ENCODE measurements at places on chromosomes 12 and 14.
A peak's percentile ranks its signal among the peaks of the same experiment; 100 is the strongest.

DNA sequence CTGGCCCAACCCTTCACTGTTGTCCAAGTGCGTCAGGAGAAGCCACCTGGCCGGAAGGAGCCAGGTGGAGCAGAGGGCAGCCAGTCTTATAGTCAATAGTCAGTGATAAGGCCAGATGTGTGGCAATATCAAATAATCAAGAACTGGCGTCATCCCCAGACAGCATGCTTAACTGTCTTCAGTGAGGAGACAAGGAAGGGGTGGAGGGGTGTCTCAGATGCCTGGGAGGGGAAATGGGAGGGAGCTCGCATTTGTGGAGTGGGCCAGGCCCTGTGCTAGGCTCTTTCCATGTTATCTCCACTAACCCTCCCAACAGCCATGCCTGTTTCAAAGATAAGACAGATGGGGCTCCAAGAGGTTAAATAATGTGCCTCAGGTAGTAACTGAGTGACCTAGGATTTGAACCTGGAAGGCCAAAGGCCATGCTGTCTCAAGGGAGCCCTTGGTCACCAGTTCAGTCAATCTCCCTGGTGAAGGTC lies 48.9 kb upstream of the FOS start:
- DNase-seq, result no peak

DNA sequence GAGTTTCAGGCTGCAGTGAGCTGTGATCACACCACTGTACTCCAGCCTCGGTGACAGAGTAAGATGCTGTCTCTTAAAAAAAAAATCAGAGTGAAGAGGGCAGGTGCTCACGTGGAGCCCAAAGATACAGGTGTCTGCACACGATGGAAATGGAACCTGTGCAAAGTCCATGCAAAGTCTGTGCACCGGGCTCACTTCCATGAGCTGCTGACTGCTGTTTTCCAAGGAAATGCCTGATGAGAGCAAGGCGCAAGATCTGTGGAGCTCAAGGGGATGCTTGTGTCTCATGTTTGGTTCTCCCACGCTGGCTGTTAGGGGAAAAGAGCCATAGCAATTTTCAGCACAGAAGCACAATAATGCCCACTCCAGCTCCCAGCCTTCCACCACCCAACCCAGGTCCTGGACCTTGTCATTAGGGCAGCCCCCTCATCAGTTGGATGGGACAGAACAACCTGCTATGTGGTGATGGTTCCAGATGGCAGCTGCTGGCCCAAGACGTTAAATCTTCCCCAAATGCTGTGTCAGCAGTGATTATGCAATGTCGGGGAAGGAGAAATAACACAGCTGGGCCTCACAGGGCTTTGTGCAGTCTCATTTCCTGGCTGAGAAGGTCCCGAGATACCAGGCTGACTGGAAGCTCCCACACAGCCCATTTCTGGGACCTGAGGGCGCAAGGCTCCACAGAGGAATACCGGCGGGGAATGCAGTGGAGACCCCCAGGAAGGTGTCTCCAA lies 27.9 kb upstream of the DICER1 start:
- DNase-seq, result no peak

GRCh38 chr12:9127936-9128663 lies 12.4 kb upstream of the A2M start:
- DNase-seq, result no peak

DNA sequence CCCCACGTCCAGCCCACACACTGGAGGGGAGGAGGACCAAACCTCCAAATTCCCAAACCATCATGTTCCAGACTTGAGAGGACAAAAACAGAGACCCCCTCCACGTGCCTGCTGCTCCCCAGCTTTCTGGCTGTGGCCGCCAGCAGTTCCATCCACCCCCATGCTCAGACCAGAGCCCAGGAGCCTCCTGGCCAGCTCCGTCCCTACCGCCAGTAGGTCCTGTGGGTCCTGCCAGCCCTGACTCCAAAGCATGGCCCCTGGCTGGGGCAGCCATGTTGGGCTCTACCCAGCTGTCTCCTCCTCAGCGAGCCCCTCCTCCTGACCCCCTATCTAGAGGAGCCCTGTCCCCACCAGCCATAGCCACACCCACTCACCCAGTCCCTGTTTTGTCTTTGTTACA lies 227.3 kb upstream of the RTL1 start:
- DNase-seq, result peak; percentile 40

DNA sequence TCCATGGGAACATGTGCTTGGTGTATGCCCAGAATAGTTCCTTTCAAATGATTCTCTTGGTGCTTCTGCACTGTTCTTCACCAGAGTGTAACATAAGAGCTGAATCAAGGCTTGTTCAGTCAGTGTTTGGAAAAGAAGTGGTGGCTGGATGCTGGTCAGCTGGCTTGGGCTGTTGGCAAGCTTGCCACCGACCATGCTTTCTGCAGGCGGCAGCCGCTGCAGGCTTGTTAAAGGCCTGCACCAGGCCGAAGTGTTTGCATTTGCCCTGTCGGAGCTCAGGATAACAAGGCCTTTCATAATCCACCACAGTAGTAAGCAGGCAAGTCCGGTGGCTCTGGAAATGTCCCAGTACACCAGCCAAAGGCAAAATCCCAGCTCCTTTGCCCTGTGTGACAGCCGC lies 26.9 kb downstream of the DAAM1 start:
- DNase-seq, result no peak
